ENCODE measurements at places on chromosomes 13 and 19. TPM values are rescaled to one million over a fixed set of nuclear protein-coding genes. Genes with fewer than 3 reads are reported as not detected.

The MBD3L3 gene
- not detected for polyA plus RNA-seq

- DNase-seq = no peak
Measured at GRCh38 chr13:46342538-46342937, 44.5 kb downstream of the RUBCNL start.

- no peak for DNase-seq
Measured at GRCh38 chr19:42596391-42597072, 1.8 kb upstream of the CEACAM8 start.

DNA sequence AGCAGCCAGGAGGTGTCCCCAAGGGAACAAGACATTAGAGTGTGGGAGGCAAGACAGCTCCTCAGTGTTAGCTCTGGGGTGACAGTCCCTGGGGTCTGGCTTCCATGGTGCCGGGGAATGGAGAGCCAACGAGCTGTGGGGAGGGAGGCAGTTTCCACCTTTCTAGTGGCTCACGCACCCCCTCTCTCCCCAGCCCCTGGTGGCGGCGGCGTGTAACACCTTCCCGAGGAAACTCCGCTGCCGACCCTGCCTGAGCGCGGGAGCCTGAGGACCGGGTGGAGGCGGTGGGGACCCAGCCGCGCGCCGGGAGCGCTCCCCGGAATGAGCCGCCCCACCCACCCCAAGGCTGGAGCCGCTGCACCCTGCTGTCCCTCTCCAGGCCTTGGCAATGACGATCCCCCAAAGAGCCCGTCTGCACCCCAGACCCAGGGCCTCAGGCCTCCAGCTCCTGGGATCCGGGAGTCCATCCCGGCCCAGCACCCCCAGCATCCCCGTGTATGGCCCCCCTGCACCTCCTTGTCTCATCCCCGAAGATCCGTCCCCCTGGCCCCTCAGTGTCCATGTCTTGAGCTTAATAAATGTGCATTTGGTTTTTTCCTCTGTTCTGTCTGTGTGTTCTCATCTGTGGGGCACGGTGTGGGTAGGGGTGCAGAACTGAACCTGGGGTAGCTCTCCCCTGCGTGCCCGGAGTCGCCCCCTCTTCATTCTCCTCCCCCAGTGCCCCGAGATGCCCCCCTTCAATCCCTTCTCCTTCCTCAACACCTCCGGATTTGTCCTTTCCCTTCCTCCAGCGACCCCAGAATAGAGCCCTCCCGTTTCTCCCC lies 622 bp upstream of the FXYD5 start:
- DNase-seq = peak; percentile 44

- no peak for DNase-seq
Measured at GRCh38 chr13:98519976-98520375, 56.9 kb downstream of the STK24 start.

Measured in psoas muscle (tissue), 8 donors.